Foreskin keratinocyte (primary cell): ENCODE measurements at places on chromosomes 6 and 20.

DNA sequence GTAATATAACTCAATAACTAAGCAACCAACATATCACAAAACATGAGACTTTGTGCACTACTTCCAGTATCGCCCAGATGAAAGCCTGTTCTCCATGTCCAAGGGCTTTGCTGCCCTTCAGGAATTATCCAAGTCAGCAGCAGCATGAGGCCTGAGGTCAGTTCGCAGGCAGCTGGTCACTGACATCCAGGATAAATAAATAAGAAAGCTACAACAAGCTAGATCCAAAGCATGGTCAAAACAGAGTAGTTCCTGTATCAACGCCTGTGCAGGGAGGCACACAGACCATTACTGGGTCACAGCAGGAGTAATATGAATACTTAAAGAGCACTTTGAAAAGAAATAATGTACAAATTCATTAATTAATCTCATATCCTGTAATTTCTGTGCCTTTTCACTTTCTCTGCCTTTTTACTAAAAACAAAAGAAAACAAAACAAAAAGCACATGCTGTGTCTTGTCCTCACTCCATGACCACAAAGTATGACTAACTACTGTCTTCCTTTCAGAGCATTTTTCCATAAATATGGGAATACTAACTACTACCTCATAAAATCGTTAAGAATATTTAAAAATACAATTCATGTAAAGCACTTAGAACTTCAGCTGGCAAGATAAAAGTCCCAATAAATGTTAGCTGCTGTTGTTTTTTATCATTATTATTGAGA lies 374.9 kb upstream of the IRAK1BP1 start:
- DNase-seq, result peak; percentile 30

DNA sequence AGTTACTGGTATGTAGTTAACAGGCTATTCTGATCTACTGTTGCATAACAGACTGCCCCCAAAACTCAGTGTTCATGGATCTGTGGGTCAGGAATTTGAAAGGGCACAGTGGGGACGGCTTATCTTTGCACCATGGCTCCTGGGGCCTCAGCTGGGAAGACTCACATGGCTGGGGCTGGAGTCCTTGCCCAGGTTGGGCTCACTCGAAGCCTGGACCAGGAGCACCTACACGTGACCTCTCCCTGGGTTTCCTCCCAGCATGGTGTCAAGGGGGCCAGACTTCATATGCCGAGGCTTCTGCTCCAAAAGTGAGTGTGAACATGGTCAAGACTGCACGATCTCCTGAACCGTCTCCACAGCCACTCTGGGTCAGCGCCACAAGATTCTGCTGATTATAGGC lies 11.7 kb downstream of the SYNDIG1 start:
- no peak for DNase-seq

GRCh38 chr20:13758884-13759283 lies 25.8 kb downstream of the ESF1 start:
- DNase-seq, result no peak

- no peak for DNase-seq
Observed at GRCh38 chr20:54184071-54184470, 10.3 kb upstream of the CYP24A1 start.

GRCh38 chr6:31871046-31871659 lies 7.6 kb downstream of the SLC44A4 start:
- no peak for DNase-seq

GRCh38 chr6:4776493-4777393 lies 539 bp downstream of the CDYL start:
- DNase-seq, result no peak

- DNase-seq, result no peak
Observed at GRCh38 chr20:58892141-58892931, 39.8 kb downstream of the GNAS start.
